ENCODE measurements at places on chromosomes 4 and X. TPM values are rescaled to one million over a fixed set of nuclear protein-coding genes. Genes with fewer than 3 reads are reported as not detected.

DNA sequence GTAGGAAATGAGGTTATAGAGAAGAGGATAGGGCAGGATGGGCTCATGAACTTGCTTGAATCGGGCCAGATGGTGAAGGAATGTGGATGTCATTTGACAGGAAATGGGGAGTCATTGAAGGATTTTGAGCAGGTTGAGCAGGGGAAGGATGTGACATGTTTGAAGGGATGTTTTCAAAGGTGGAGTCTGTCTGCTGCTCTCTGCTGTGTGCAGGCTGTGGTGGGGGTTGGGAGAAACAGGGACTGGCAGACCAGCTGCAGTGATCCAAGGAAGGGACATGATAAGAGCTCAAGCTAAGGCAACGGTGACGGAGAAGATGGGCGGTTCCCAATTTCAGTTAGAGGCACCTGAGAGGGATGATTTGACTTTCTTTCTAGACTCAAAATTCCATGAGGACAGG is 14.0 kb upstream of the XPNPEP2 start:
- H3K4me3 ChIP-seq, result no peak overlapping the region
- H3K36me3 ChIP-seq, result no peaks in the 10 kb centered on the region
- H3K27me3 ChIP-seq, result no peaks in the 10 kb centered on the region
- DNase-seq, result peak; percentile 65
- H3K27ac ChIP-seq, result no peak overlapping the region

SMIM31 gene
- not detected for total RNA-seq

DNA sequence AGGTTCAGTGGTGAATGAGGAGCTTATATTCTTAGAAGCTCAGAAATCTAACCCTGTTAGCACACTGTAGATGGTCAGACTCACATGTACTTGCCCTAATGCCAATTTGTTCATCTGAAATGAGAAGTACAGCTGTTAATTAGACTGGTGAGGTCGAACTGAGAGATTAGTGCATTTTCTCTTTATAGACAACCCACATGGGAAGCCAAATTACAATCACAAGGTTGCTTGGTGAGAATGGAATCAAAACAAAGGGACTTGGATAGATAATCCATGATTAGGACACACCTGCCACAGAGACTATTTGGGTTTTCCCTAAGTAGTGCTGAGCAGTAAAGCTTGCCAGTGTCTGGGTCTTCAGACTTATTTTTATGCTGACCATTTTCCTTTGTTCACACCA is 88.3 kb downstream of the POLA1 start:
- no peaks in the 10 kb centered on the region for H3K36me3 ChIP-seq
- no peak overlapping the region for H3K27ac ChIP-seq

DNA sequence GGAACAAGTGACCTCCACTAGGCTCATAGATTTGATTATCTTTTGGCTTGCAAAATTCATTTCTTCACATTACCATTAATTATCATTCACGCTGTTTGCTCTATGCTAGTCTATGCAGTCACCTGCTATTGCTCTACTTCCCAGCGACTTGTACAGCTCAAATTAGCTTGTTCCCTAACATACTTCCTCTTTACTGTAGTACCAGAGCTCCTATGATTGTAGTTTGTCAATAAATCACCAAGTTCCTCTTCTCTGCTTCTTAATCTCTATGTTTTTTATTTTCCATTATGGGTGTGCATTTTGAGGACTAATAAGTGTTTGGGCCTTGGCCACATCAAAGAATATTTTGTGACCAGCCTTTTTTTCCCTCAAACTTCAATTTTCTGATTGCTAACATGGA is 6.2 kb upstream of the GSPT2 start:
- DNase-seq, result no peak
- H3K4me3 ChIP-seq, result no peak overlapping the region
- no peaks in the 10 kb centered on the region for H3K4me1 ChIP-seq
- H3K27ac ChIP-seq, result no peak overlapping the region
- no peaks in the 10 kb centered on the region for H3K36me3 ChIP-seq
- H3K27me3 ChIP-seq, result no peaks in the 10 kb centered on the region

- no peaks in the 10 kb centered on the region for H3K27me3 ChIP-seq
- no peak overlapping the region for H3K4me3 ChIP-seq
- no peaks in the 10 kb centered on the region for H3K36me3 ChIP-seq
- no peak for DNase-seq
- H3K27ac ChIP-seq, result no peak overlapping the region
- H3K4me1 ChIP-seq, result peaks cover 10% of the 10 kb centered on the region
These were observed 117.6 kb downstream of the PALLD start for GRCh38 chr4:168614281-168615057.

UBQLN2 gene
- total RNA-seq, result 26.8 TPM
